Neuronal stem cell (in vitro differentiated cells): ENCODE measurements at places on chromosomes 12 and 14.
A peak's percentile ranks its signal among the peaks of the same experiment; 100 is the strongest.

DNA sequence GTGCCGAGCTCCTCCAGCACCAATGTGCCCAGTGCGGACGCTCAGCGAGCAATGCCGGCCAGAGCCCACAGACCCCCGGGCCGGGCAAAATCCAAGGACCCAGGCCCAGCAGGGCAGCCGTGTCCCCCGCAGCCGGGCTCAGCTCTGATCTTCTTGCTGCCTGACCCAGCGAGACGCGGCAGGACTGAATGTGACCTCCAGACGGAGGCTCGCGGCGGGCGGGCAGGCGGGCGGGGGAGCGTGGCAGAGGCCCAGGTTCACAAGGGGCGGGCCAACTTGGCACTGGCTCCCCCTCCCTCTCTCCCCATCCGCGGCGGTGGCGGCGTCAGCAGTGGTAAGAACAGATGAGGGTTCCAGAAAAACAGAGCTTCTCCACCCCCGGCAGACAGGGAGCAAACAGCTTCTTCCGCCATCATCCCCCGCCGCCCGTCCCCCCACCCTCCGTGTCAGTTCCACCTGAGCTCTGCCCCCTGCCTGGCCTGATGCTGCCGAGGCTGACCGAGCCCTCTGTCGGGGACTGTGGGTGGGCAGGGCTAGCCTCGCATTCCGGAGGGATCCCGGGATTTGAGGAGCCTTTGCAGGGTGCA is 94.3 kb downstream of the RFLNA start:
- no peak overlapping the region for H3K27ac ChIP-seq
- peak; percentile 40 for DNase-seq
- peaks cover 20% of the 10 kb centered on the region for H3K36me3 ChIP-seq
- H3K4me1 ChIP-seq = peaks cover 31% of the 10 kb centered on the region
- H3K4me3 ChIP-seq = peak overlapping the region; percentile 3

DNA sequence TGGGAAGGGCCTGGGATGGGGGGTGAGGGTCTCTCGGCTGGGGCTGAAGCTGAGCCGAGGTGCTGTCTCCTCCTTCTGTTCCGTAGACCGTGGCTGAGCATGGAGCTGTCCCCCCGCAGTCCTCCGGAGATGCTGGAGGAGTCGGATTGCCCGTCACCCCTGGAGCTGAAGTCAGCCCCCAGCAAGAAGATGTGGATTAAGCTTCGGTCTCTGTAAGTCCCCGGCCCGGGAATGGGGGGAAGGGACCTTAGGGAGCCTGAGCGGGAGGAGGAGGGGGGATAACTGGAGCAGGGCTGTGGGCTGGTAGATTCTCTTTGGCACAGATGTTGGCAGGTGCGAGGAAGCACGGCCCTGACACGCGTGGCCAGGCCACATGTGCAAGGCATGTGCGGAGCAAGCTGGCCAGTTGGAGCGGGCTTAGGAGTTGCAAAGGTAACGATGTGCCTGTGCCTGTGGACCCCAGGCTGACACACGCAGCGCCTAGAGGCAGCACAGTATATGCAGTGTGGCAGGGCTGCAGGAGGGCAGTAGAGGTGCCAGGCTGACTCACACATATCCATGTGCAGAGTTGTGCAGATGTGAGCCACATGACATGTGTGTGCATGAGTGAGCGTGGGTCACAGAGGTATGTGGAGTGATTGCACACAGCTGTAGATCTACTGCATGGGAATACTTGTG is 512 bp downstream of the PDE1B start:
- no peak for DNase-seq
- no peak overlapping the region for H3K27ac ChIP-seq
- no peaks in the 10 kb centered on the region for H3K36me3 ChIP-seq
- H3K4me1 ChIP-seq = peaks cover 9% of the 10 kb centered on the region

- no peak overlapping the region for H3K27ac ChIP-seq
- no peak for DNase-seq
- H3K4me1 ChIP-seq = peaks cover 5% of the 10 kb centered on the region
- no peak overlapping the region for H3K4me3 ChIP-seq
- H3K27me3 ChIP-seq = no peaks in the 10 kb centered on the region
Measured at GRCh38 chr12:111775205-111776193, 8.8 kb downstream of the ALDH2 start.

- H3K27ac ChIP-seq = no peak overlapping the region
- no peak overlapping the region for H3K4me3 ChIP-seq
- no peaks in the 10 kb centered on the region for H3K36me3 ChIP-seq
- no peaks in the 10 kb centered on the region for H3K4me1 ChIP-seq
Measured at GRCh38 chr14:75619548-75619947, 41.1 kb downstream of the ERG28 start.

DNA sequence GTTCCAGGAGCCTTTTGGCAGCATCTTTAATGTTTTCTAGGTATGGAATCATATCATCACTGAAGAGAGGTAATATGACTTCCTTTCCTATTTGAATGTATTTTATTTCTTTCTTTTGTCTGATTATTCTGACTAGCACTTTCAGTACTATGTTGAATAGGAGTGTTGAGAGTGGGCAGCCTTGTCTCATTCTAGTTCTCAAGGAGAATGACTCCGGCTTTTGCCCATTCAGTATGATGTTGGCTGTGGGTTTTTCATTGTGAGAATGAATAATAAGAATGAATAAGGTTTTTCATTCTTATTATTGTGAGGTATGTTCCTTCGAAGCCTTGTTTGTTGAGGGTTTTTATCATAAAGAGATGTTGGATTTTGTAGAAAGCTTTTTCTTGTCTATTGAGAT is 98.9 kb downstream of the GPHN start:
- no peak overlapping the region for H3K27ac ChIP-seq
- H3K4me3 ChIP-seq = no peak overlapping the region
- DNase-seq = no peak
- no peaks in the 10 kb centered on the region for H3K4me1 ChIP-seq

DNA sequence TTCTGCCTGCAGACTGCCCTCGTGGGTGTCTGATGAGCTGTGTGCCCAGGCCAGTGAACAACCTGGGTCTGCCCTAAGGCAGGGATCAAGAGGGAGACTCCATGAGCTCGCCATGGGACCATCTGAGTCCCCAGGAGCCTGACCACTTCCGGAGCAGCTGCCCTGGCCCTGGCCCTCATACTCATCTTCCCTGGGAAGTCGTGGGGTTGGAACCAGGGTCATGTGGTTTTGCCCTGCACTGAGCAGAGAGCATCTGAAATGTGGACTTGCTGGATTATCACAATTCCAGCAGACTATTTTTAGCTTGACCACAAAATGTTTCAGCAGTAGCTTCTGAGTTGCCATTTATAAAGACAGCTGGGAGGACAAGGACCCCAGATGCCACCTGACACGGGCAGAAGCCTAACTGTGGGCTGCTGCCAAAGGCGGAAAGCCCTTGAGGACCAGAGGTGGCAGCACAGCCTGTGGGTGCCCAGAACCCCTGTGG is 6.7 kb downstream of the BTBD6 start:
- no peak for DNase-seq
- H3K36me3 ChIP-seq = peaks cover 43% of the 10 kb centered on the region
- no peaks in the 10 kb centered on the region for H3K4me1 ChIP-seq
- H3K27me3 ChIP-seq = no peaks in the 10 kb centered on the region
- no peak overlapping the region for H3K27ac ChIP-seq
- H3K4me3 ChIP-seq = no peak overlapping the region

- no peaks in the 10 kb centered on the region for H3K36me3 ChIP-seq
- H3K27me3 ChIP-seq = no peaks in the 10 kb centered on the region
- no peak overlapping the region for H3K27ac ChIP-seq
- no peak overlapping the region for H3K4me3 ChIP-seq
- H3K4me1 ChIP-seq = peaks cover 2% of the 10 kb centered on the region
Measured at GRCh38 chr14:50344116-50344775, 32.1 kb downstream of the DMAC2L start.
